ENCODE measurements at places on chromosomes 6 and 20. TPM values are rescaled to one million over a fixed set of nuclear protein-coding genes. Genes with fewer than 3 reads are reported as not detected.

The NELFE gene
- total RNA-seq = 76.4 TPM

The KCNK5 gene
- not detected for total RNA-seq

The DNMT3B gene
- total RNA-seq = 1.7 TPM

The CYP21A2 gene
- total RNA-seq = not detected

The NHSL1 gene
- 63.3 TPM for total RNA-seq

The LRRN4 gene
- not detected for total RNA-seq

The ULBP1 gene
- 0.16 TPM for total RNA-seq

All from bladder microvascular endothelial cell (primary cell).